ENCODE measurements at places on chromosomes 7 and 10. TPM values are rescaled to one million over a fixed set of nuclear protein-coding genes. Genes with fewer than 3 reads are reported as not detected.

The RNF133 gene
- 0.18 TPM for polyA plus RNA-seq

The CYP3A7 gene
- 1.2 TPM for polyA plus RNA-seq

The SNX10 gene
- polyA plus RNA-seq = 20.6 TPM

DNA sequence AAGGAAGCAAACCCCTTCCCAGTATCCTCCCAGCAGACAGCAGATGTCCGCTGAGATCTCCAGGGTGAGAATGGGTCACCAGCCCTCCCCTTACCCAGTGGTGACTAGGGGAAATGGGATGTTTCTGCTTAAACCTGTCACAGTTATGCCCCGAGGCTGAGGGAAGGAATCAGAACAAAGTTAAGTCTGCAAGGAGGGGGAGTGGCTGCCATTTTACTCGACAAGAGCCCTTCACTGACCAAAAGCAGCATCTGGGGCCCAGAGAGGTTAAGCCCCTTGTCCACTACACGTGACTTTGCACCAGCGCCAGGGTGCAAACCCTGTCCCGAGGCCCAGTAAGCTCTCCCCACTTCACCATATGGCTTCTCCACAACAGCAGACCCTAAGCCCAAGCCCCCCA lies 4.6 kb upstream of the NANOS1 start:
- no peak for DNase-seq

DNA sequence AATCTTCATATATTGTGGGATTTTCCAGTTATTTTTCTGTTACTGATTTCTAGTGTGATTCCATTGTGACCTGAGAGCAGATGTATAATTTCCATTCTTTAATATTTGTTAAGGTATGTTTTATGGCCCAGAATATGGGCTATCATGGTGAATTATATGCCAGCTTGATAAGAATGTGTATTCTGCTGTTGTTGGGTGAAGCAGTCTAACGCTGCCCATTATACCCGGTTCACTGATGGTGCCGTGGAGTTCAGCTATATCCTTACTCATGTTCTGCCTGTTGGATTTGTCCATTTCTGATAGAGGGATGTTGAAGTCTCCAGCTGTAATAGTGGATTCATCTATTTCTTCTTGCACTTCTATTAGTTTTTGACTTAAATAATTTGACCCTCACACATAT lies 41.7 kb downstream of the DYNC2I1 start:
- no peak for DNase-seq

- no peak for DNase-seq
These were observed 392.0 kb downstream of the NRG3 start for GRCh38 chr10:82267014-82267413.

Measured in left kidney (tissue), 8 donors.